Hematopoietic multipotent progenitor cell treated with erythropoietin and hydrocortisone succinate and interleukin-3 and kit ligand, for 15 days (in vitro differentiated cells): ENCODE measurements at places on chromosomes 7 and 10.

GRCh38 chr10:122152544-122152943 lies 118.6 kb upstream of the BTBD16 start:
- no peak for DNase-seq

- no peak for DNase-seq
Observed at GRCh38 chr10:125062227-125062913, 98.0 kb downstream of the CTBP2 start.

GRCh38 chr7:73865738-73866445 lies 4.9 kb downstream of the TMEM270 start:
- DNase-seq: peak; percentile 70

DNA sequence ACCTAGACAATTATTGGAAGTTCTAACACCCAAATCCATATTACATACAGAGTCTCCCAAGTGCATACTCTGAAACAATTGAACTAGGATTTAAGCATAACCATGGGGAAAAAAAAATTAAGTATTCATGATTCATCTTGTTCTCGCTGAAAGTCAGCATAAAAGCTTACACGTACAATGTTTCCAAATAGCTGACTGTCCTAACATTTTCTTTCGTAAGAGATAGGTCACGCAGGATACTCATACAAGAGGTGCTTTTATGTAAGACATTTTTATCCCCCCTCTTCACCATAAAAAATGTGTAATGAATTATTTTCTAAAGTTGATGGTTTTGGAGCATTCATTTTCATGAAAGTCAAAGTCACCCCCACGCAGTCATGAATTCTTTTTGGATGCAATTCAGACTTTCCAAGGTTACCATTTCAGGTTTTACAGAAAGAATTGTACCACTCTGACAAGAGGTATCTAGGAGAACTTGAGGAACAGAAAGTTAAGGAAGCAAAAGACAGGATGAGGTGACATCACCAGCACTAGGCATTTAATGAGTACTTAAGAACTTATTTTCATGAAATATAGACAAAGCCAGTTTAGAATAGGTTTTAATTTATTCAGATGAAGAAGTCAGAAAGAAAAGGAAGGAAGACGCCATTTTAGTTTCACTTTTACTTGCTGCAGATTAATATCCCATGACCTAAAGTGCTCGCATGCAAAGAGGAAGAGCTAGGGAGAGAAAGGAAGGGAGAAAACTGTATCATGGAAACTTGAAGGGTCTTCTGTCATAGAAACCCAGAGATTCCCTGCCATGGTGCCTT lies 55.8 kb downstream of the TMEM26 start:
- no peak for DNase-seq

DNA sequence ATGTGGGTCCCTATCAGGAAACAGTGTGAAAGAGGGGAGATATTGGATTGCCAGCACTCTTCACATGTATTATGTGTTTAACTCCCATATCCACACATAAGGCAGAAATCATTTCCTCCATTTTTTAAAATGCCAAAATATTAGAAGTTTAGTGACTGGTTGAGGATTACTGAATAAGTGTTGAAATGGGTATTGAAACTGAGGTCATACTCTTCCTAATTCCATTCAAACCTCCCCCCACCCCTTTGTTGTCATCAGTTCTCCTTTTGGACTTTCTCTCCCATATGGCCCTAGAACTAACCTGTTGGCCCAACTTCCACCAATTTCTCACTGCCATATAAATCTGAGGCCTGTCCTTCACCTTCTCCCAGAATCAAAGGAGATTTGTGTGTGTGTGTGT lies 81.6 kb downstream of the EVX1 start:
- DNase-seq: no peak

GRCh38 chr7:85022064-85022697 lies 164.7 kb downstream of the SEMA3D start:
- DNase-seq: no peak

DNA sequence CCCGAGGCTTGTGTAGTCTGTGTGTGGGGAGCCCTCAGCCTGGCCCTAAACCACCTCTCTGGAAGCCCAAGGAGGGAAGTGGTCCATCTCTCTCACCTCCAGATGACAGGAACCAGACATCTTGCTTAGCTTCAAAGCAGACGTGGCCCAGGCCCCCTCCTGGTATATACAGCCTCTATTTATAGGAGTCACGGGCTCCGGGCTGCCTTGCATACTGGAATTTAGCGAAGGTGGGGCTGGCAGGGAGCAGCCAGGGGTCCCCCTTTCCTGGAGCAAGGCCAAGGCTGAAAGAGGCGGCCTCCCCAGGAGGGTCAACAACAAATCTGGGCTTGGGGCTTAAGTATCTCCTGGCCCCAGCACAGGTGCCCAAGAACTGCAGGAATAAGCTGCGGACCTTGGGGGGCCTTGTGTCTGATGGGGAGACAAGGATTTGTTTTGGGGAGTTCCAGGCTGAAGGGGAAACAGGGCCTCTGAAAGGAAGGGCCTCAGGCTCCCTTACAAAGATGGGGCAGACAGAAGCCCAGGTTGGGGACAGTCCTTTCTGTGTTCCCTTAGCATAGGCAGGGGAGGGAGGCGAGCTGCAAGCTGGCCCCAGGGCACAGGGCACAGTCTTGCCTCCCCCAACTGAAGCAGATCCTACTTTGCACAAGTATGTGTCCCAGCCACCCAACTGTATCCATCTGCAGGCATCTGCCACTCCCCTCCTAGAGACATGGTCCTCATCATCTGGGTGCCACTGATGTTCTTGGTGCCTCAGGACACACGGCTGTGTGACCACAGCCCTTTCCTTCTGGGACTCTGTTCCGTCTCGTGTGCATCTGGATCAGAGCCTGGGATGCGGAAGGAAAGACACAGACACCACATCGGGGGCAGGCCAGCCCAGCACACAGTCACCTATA lies 11.9 kb downstream of the ZCCHC24 start:
- no peak for DNase-seq

DNA sequence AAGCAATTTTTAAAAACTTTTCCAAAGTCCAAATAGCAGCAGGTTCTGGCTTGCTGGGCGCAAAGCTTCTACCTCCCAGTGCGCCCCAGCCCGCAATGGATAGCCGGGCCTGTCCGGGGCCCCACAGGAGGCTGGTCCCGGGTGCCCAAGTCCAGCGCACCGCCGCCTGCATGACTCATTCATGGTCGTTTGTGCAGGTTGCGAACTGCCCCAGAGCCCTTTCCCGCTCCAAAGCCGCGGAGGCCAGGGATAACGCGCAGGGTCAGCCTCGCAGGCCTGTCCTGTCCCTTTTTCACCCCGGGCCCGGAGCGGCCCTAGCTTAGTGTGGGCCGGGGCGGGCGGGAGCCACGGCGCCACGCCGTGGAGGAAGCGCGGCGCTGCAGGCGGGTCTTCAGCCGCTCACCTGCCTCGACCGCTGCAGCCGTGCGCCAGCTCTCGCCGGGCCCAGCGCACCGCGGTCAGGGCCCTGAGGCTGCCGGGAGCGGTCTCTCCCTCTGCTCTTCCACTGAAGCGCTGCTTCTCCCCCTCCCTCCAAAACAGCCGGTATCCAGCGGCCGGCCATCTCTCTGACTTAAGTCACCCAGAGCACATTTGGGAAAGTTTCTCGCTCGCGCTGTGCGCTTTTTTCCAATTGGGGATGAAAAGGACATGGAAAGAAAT lies 1.7 kb upstream of the EGR2 start:
- DNase-seq: peak; percentile 56

- no peak for DNase-seq
Observed at GRCh38 chr10:129602938-129603535, 136.0 kb downstream of the MGMT start.
